ENCODE measurements at places on chromosomes 6 and 20.

DNA sequence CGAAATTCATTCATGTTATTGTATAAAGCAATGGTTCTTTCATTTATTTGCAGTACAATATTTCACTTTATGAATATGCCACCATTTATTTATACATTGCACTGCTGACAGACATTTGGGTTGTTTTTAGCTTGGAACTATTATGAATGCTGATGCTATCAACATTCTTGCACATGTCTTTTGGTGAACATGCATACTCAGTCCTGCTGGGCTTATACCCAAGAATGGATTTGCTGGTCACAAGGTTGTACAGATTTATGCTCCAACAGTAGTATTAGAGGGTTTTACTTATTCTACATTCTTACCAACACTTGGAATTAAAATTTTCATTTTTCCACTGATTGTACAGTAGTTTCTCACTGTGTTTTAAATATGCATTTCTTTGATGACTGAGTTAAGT lies 126.2 kb downstream of the PTPRK start:
- no peak for DNase-seq

GRCh38 chr6:154356113-154356512 lies 490 bp downstream of the IPCEF1 start:
- DNase-seq: no peak

DNA sequence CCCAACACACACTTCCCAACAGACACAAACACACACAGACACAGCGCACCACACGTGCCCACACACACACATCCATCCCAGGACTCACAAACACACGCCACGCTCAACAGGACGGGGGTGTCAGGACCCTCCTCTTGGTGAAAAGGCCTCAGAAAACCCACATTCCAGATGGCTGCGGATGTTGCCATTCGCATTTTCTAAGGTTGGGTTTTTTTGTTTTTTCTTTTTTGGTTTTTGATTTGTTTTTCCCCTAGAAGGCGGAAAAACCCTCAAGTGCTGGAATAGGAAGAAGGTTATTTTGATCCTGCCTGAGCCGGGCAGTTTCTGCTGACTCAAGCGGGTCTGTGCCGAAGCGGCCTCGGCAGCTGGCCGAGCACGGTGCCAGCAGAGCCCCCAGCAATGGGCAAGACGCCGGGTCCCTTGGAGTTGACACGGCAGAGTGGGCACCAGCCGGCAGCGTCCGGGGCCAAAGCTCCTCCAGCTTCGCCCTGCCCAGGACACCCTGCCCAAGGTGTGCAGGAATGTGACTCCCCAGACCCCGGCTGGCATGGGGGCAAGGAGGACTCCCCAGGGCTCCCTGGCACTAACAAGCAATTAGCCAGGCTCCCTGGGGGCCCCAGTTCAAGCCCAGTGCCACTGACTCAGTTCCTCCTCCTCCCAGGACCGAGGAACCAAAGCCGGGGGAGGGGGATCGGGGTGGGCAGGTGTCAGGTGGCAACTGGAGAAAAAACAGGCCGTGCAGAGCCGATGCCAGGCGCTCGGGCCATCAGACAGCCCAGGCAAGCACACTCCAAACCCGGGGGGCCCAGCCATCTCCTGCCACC lies 40.9 kb upstream of the ZBP1 start:
- DNase-seq: no peak

DNA sequence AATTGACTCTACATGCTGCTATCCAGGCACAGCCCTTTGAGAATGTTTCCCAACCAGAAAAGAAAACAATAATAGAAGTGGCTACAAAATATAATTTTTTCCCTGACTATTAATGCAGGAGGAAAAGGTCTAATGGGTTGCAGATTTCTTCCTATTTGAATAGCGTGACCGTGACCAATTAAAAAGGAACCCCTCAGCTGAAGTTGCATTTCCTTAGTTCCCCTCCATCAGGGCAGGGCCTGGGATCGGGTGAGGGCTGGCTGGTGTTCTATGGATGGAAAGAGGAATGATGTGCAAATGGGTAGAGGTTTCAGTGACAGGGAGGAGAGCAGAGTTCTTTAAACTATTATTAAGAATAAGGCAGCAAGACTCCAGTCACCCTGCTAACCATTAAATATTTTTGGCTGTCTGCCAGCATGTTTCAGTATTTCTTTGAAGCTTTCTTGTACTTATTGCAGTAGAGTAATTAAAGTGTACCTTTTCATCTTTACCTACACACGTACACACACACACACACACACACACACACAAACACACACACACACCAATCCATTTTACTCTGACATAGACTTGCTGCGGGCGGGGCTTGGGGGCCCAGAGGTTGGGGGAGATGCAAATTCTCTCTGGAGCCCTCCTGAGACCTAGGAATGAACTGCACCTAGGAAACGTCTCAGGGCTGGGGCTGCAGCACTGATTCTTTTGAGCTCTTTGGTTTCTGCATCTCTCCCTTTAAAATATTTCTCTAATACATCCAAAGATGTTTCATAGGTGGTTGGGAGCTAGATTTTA lies 154.8 kb upstream of the SLC35B3 start:
- DNase-seq: peak; percentile 80

GRCh38 chr6:40640599-40641227 lies 53.5 kb upstream of the LRFN2 start:
- peak; percentile 34 for DNase-seq

DNA sequence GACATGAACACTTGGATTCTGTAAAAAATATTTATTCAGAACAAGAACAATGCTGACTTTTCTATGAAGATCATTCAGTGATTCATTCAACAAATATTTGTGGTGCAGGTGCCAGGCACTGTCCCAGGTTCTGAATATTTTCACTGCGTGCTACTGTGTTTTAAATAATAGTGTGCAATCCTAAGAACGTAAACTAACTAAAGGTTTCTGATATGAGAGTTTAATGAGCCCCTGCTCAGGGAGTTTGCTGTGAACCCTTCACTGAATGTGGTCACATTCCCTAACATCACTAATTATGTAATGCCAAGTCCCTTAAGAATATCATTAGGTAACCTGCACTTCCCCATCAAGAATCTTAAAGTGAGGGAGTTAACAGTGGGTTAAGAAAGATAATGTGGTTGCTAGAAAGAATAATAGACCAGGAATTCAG lies 1.7 kb upstream of the TMEM170B start:
- DNase-seq: no peak

GRCh38 chr6:157047951-157048350 lies 270.8 kb downstream of the ARID1B start:
- DNase-seq: no peak

- DNase-seq: no peak
These were observed 191.9 kb upstream of the SLC35B3 start for GRCh38 chr6:8627085-8627861.

- peak; percentile 12 for DNase-seq
These were observed 104.1 kb upstream of the SLC35B3 start for GRCh38 chr6:8539453-8539852.

DNA sequence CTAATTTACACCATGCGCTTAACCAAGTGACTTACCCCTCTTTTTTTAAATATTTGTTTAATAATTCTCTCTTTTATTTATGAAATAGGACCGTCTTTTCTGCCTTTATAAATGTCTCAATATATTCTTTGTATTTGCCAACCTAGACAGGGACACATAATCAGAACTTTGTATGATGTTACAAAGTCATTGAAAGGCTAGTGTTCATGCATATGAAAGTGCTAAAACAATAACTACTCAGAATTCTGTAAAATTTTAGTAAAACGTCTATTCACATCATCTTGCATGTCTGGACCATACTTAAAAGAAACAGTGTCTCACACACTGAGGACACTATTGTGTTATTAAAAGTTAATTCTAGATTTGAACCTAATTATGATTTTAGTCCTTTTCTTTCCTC lies 41.1 kb upstream of the HBS1L start:
- DNase-seq: no peak

- DNase-seq: no peak
These were observed 11.5 kb upstream of the EEF1A1 start for GRCh38 chr6:73532293-73532692.

DNA sequence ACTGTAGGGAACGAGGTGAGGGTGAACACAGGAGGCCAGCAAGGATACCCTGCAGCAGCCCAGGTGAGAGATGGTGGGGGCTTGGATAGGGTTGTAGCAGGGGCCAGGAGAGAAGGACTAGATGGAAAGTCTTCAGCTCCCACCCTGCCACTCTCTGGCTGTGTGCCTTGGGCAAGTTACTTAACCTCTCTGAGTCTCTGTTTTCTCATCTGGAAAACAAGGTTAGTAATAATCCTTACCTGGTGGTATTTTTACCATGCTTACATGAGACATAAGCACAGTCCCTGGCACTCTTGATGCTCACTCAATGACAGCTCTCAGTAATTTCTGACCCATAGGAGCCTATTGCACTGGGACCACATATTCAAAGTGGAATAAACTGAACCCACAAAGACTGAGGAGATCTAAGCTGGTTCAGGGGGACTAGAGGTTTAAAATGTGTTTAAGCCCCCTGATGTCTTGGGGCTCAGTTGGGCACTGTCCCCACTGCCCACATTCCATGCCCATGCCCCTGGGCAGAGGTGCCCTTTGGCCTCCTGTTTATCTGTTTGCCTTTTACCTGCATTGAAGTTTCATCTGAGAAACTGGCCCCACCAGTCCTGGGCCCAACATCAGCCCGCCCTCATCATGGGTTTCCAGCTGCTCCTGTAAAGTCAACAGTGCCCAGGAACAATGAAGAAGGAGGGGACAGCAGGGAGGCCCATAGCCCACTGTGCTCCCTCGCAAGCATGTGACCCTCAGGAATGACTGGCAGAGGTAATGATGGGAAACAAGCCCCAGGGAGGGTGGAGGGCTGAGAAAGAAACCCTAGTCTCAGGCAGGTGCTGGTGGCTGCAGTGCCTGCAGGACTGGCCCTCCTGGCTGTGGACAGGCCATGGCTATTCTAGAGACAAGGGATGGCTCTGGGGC lies 104.0 kb downstream of the VEGFA start:
- DNase-seq: peak; percentile 33

GRCh38 chr20:60255415-60255814 lies 297.2 kb downstream of the CDH26 start:
- DNase-seq: no peak

- no peak for DNase-seq
These were observed 465.3 kb upstream of the SYNCRIP start for GRCh38 chr6:86107985-86108384.

DNA sequence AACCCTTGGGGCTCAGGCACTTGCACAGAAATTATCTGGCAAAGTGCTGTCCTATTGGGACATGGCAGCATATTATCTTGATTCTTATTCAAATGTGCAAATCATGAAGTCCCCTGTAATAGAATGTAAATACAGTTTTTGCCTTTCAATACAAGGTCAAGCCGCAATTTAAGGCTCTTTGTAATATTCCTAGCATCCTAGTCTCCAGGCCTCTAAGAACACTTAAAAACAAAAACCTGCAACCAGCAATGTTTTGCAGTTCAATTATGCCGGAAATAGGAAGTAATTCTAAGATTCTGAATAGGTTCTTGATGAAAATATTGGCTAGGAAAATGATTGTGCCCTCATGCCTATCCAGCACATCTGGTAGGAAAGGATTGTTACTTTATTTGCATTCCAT lies 197.2 kb upstream of the IRAK1BP1 start:
- DNase-seq: no peak

DNA sequence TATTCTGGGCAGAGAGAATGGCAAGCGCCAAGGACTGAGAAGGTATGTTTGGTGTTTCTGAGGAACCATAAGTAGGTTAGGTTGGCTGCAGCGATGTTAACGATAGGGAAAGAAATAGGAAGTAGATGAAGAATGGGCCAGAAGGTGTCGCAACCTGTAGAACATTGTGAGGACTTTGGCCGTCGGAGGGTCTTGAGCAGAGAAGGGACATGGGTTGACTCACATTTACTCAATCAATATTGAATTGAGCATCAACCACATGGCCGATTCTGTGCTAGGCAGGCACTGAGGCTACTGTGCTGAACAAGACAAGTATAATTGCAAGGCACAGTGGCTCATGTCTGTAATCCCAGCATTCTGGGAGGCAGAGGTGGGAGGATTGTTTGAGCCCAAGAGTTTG lies 26.8 kb upstream of the RPN2 start:
- DNase-seq: no peak

- peak; percentile 9 for DNase-seq
These were observed 291.4 kb upstream of the RNF217 start for GRCh38 chr6:124670801-124671200.

DNA sequence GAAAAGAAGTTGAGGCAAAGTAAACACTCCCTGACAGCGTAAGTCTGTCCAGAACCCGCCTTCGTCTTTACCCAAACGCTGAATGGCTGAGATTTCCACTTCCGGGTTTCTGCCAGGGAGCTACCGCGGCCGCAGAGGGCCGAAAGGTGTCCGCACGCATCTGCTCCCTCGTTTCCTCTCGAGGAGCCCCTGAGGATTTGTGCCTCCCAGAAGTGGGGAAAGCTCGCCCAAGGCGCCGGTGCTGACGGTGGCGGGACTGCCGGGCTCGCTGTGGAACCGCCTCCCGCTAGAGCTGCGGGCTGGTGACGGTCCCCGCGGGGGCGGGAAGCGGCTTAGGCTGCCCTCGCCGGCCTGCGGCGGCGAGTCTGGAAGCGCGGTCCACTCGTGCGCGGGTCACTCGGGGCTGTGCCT lies 1760.2 kb upstream of the DEFB115 start:
- peak; percentile 95 for DNase-seq

DNA sequence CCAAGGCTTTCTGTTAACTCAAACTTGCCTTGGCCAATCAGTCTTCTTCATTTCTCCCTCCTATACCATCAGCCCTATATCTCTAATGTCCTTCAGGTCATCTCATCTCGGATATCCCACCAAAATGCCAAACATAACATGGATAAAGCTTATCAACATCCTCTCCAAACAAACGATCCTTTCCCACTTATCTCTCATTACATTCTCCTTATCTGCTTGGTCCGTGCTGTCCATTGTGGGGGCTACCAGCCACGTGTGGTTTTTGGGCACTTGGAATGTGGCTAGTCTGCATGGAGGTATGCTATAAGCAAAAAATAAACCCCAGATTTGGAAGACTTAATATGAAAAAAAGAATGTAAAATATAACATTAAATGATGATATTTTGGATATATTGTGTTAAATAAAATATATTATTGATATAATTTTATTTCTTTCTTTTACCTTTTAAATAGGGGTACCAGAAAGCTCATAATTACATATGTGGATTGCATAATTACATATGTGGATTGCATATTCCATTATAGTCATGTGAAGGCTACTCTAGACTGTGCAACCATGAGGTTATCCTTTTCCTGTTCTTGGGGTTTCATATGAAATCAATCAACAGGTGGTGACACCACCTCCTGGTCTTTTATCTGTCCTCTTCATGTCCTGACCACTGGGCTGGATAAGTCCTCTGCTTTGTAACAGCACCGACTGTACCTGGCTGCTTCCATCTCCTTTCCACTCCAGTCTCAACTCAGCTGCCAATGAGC lies 123.0 kb downstream of the CD83 start:
- no peak for DNase-seq

GRCh38 chr6:73984571-73985210 lies 288.7 kb downstream of the CD109 start:
- no peak for DNase-seq

GRCh38 chr6:51398793-51399192 lies 580.1 kb downstream of the TFAP2B start:
- peak; percentile 8 for DNase-seq

Measured in NCI-H2227 treated with DMSO at 0.1 percent for 48 hours (cell line).